Ovary (tissue), 10 donors: ENCODE measurements at places on chromosomes 2 and 18.

DNA sequence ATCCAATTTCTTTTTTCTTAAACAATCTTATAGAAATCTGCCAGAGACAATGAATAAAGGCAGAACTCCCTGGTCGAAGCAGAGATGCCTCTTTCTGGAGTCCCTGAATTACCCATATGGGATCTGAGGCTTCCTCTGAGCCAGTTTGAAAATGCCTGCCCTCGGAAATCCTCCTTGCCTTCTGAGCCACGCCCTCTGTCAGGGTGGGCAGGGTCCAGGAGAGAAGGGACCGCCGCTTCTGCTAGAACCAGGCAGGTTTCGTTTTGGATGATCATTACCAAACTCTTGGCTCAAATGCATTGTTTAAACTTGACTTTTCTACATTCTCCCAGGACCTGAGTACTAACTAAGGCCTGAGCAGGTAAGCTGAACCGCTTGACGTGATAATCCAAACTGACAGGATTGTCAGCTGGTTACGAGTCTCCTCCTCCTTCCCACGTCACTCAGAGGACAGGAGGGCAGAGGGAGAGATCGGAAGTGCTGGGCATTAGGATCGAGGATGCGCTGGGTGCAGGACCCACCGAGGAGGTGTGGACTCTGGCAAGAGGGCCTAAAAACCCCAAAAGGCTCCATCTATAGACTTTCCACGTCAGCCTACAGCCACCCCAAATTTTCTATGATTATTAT, 128.4 kb downstream of the KLHL29 start:
- DNase-seq: no peak
- H3K27ac ChIP-seq: no peak overlapping the region
- peak overlapping the region; percentile 2 for H3K4me3 ChIP-seq
- no peaks in the 10 kb centered on the region for H3K36me3 ChIP-seq

GRCh38 chr2:230985519-230986231, 10.2 kb upstream of the SPATA3 start:
- no peak for DNase-seq
- H3K27me3 ChIP-seq: no peaks in the 10 kb centered on the region
- H3K4me3 ChIP-seq: no peak overlapping the region
- H3K4me1 ChIP-seq: no peaks in the 10 kb centered on the region

- H3K4me1 ChIP-seq: peaks cover 4% of the 10 kb centered on the region
- H3K27me3 ChIP-seq: no peaks in the 10 kb centered on the region
- no peak overlapping the region for H3K4me3 ChIP-seq
These were observed 283.2 kb downstream of the MREG start for GRCh38 chr2:215729985-215730620.

DNA sequence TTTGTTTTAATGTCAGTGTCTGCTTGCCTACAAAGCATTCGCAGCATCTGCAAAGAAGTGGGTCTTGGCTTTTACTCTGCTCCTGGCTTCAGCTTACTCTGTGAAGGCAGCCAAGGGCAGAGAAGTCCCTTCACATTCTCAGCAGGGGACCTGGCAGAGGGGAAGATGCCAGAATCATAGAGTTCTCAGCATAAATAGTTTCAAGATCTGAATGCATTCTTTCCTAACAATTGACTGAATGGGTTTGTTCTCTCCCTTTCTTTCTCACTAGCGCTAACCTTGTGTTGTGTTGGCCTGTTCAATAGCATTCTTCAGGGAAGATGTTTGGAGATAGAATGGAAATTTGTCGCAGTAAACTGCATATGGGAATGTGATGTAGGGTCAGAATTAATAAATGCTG, 106.9 kb downstream of the FARSB start:
- H3K4me3 ChIP-seq: no peak overlapping the region
- H3K36me3 ChIP-seq: no peaks in the 10 kb centered on the region
- H3K27ac ChIP-seq: no peak overlapping the region
- no peaks in the 10 kb centered on the region for H3K4me1 ChIP-seq
- DNase-seq: no peak

GRCh38 chr2:216553482-216554240, 55.0 kb downstream of the RPL37A start:
- H3K4me1 ChIP-seq: peaks cover 3% of the 10 kb centered on the region
- DNase-seq: no peak
- H3K4me3 ChIP-seq: no peak overlapping the region

GRCh38 chr2:24508878-24509277, 17.8 kb downstream of the NCOA1 start:
- H3K36me3 ChIP-seq: no peaks in the 10 kb centered on the region
- H3K27me3 ChIP-seq: no peaks in the 10 kb centered on the region
- H3K4me3 ChIP-seq: no peak overlapping the region
- H3K4me1 ChIP-seq: peaks cover 7% of the 10 kb centered on the region
- no peak overlapping the region for H3K27ac ChIP-seq
- DNase-seq: no peak

DNA sequence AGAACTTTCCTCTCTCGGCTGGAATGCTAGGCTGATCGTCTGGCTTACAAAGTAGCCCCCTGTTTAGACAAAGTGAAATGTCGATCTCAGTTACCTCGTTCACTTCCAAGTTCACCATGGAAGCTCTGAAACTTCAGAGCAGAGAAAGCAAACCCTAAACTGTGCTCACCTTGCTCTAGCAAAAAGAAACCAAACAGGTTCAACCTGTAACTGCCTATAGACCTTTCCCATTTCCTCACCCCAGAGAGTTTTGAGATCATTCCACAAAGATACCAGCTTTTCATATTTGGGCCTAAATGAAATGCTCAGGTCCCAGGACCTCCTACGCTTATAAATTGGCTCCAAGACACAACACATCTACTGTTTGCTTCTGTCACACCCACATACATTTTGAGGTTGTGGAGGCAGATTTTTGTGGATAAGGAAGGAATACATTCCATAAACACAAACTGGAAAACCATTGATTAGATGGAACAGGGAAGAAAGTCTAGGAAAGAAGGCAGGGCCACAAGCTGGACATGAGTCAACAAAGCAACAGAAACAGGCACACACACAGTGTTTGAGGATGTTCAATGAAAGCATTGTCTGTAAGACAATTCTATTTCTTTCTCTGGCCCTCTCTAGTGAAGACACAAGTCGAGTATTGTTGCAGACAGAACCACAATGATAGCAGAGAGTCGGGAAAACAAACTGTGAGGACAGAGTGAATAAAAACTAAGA, 52.8 kb upstream of the TGIF1 start:
- DNase-seq: no peak
- no peak overlapping the region for H3K4me3 ChIP-seq
- H3K27me3 ChIP-seq: no peaks in the 10 kb centered on the region
- H3K4me1 ChIP-seq: no peaks in the 10 kb centered on the region

DNA sequence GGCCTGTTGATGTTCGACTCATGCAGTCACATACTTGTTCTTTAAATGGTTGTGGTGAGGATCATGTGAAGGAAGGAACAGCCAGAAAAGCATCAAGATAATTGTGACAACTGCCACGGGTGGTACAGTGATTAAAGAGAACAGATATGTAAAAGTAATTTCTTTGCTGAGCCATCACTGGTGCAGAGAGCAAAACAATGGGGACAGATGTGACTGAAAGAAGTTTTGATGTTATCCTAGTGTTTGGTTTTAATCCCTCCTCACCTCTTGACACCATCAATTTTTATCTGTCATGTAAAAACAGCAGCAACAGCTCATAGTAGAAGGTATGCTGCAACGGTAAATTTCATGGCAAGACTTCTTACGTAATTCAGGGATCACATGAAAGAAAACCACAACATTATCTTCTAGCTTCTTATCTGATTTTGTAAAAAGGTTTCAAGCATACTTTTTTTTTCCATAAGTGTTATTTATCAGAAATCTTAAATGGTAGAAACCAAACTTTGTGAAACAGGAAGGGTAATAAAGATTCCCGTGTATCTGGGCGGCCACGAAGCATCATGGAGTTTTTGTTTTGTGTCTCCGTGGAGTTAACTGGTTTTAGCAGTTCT, 65.2 kb downstream of the PLCL1 start:
- no peaks in the 10 kb centered on the region for H3K27me3 ChIP-seq
- H3K4me3 ChIP-seq: no peak overlapping the region
- H3K36me3 ChIP-seq: no peaks in the 10 kb centered on the region
- no peaks in the 10 kb centered on the region for H3K4me1 ChIP-seq

- no peak for DNase-seq
- H3K4me3 ChIP-seq: no peak overlapping the region
- no peaks in the 10 kb centered on the region for H3K36me3 ChIP-seq
- H3K27me3 ChIP-seq: no peaks in the 10 kb centered on the region
- H3K27ac ChIP-seq: no peak overlapping the region
These were observed 313.0 kb downstream of the ARHGAP15 start for GRCh38 chr2:143442193-143442592.

- peak overlapping the region; percentile 48 for H3K4me3 ChIP-seq
- peak overlapping the region; percentile 97 for H3K27ac ChIP-seq
- H3K4me1 ChIP-seq: peaks cover 25% of the 10 kb centered on the region
- peak; percentile 51 for DNase-seq
These were observed 1.9 kb downstream of the GLI2 start for GRCh38 chr2:120737340-120738101.

GRCh38 chr2:44137872-44138551, 30.7 kb upstream of the PPM1B start:
- H3K36me3 ChIP-seq: no peaks in the 10 kb centered on the region
- no peak overlapping the region for H3K27ac ChIP-seq
- H3K27me3 ChIP-seq: no peaks in the 10 kb centered on the region
- DNase-seq: no peak
- H3K4me1 ChIP-seq: peaks cover 2% of the 10 kb centered on the region
- H3K4me3 ChIP-seq: no peak overlapping the region

DNA sequence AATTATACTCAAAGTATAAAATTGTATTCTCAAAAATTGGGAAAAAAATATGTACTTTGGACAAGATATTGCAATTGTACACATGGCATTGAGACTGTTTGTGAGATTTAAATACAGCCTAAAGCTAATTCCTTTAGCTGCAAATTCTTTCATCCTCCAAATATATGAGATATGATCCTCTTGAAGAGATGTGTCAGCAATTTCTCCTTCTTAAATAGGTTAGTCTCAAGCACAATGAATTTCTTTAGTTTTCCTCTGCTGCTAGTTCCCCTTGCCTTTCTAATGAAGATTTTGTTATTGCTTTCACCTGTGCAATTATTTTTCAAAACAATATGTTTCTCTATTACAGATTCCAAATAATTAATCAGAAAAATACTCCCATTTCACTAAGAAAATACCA, 153.4 kb upstream of the GULP1 start:
- no peak for DNase-seq
- H3K27ac ChIP-seq: no peak overlapping the region
- H3K4me1 ChIP-seq: no peaks in the 10 kb centered on the region
- no peak overlapping the region for H3K4me3 ChIP-seq
- no peaks in the 10 kb centered on the region for H3K36me3 ChIP-seq

- no peak overlapping the region for H3K4me3 ChIP-seq
- no peak for DNase-seq
- H3K4me1 ChIP-seq: no peaks in the 10 kb centered on the region
- H3K27me3 ChIP-seq: no peaks in the 10 kb centered on the region
These were observed 787.2 kb downstream of the TDRD15 start for GRCh38 chr2:21910832-21911507.

GRCh38 chr2:214676421-214677089, 132.9 kb downstream of the BARD1 start:
- no peaks in the 10 kb centered on the region for H3K4me1 ChIP-seq
- DNase-seq: no peak
- no peaks in the 10 kb centered on the region for H3K27me3 ChIP-seq
- H3K4me3 ChIP-seq: no peak overlapping the region
- H3K36me3 ChIP-seq: no peaks in the 10 kb centered on the region

GRCh38 chr2:38632980-38633379, 30.3 kb upstream of the HNRNPLL start:
- no peak for DNase-seq
- H3K27ac ChIP-seq: no peak overlapping the region
- no peak overlapping the region for H3K4me3 ChIP-seq
- H3K36me3 ChIP-seq: no peaks in the 10 kb centered on the region
- no peaks in the 10 kb centered on the region for H3K27me3 ChIP-seq
- H3K4me1 ChIP-seq: no peaks in the 10 kb centered on the region

DNA sequence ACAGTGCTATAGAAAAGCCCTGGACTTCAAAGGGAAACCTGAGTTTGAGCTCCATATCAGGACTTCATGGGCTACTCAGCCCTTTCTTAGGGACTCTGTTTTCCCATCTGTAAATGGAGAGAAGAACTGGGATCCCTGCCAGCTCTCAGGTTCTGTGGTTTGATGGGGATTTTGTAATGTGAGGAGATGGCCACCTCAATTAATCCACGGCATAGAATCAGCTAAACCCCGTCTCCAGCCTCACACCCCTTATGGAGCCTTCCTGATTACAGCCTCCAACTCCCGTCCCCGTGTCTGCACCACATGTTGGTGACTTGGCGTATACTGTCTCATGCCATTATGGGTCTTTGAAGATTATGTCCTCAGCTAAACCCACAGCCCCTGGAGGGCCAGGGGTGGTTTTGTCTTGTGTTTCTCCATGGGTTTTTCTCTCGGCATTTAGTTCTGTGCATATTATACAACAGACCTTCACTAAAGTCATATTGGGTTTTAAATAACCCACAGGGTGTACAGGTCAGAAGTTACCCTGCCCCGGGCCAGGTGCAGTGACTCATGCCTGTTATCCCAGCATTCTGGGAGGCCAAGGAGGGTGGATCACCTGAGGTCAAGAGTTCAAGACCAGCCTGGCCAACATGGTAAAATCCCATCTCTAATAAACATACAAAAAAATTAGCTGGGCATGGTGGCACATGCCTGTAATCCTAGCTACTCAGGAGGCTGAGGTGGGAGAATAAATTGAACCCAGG, 63.8 kb upstream of the PPP1CB start:
- H3K27me3 ChIP-seq: no peaks in the 10 kb centered on the region
- no peak overlapping the region for H3K4me3 ChIP-seq
- H3K27ac ChIP-seq: no peak overlapping the region
- peaks cover 17% of the 10 kb centered on the region for H3K4me1 ChIP-seq

DNA sequence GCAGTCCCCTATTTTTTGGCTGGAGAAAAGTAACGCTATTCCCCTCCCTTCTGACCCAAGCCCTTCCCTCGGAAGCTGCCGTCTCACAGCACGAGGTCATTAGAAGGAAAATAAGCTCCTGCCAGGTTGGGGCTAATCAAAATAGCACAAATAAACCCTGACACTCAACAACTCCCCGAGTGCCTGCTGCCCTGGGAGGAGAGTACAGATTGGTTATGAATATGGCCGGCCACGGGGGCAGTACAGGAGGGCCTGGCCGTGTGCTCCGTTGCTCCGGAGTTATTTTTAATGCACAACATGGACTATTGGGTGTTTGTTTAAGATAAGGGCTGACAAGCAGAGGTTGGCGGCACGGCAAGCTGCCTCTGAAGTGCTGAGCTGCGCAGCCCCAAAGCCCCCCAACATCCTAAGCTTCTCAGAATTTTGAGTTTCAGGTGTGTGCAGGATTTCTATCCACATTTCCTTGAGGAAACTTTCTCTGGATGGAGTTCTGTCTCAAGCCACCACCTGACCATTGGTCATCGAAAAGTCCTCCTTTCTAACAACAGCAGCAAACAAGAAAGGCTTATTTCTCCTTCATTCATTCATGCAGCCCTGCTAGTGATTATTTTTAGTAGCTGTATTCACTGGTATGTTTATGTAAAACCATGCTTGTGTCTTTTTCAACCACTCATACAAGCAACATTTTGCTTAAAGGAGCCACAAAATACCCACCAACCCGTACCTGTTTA, 58.7 kb downstream of the PAX3 start:
- H3K27ac ChIP-seq: no peak overlapping the region
- H3K4me3 ChIP-seq: no peak overlapping the region
- no peaks in the 10 kb centered on the region for H3K27me3 ChIP-seq
- H3K36me3 ChIP-seq: no peaks in the 10 kb centered on the region

GRCh38 chr2:33008716-33009115, 62.0 kb downstream of the LTBP1 start:
- H3K27me3 ChIP-seq: no peaks in the 10 kb centered on the region
- H3K4me3 ChIP-seq: no peak overlapping the region
- DNase-seq: no peak
- H3K4me1 ChIP-seq: no peaks in the 10 kb centered on the region
- H3K36me3 ChIP-seq: no peaks in the 10 kb centered on the region

GRCh38 chr18:10089881-10090280, 176.1 kb downstream of the VAPA start:
- no peaks in the 10 kb centered on the region for H3K27me3 ChIP-seq
- H3K27ac ChIP-seq: no peak overlapping the region
- H3K4me3 ChIP-seq: no peak overlapping the region
- H3K36me3 ChIP-seq: no peaks in the 10 kb centered on the region
